CD4-positive, alpha-beta T cell treated with Interleukin-21 for 1 hour (primary cell): ENCODE measurements at places on chromosomes 13 and 19.

- DNase-seq = no peak
Measured at GRCh38 chr19:44607917-44608316, 5.4 kb upstream of the IGSF23 start.

DNA sequence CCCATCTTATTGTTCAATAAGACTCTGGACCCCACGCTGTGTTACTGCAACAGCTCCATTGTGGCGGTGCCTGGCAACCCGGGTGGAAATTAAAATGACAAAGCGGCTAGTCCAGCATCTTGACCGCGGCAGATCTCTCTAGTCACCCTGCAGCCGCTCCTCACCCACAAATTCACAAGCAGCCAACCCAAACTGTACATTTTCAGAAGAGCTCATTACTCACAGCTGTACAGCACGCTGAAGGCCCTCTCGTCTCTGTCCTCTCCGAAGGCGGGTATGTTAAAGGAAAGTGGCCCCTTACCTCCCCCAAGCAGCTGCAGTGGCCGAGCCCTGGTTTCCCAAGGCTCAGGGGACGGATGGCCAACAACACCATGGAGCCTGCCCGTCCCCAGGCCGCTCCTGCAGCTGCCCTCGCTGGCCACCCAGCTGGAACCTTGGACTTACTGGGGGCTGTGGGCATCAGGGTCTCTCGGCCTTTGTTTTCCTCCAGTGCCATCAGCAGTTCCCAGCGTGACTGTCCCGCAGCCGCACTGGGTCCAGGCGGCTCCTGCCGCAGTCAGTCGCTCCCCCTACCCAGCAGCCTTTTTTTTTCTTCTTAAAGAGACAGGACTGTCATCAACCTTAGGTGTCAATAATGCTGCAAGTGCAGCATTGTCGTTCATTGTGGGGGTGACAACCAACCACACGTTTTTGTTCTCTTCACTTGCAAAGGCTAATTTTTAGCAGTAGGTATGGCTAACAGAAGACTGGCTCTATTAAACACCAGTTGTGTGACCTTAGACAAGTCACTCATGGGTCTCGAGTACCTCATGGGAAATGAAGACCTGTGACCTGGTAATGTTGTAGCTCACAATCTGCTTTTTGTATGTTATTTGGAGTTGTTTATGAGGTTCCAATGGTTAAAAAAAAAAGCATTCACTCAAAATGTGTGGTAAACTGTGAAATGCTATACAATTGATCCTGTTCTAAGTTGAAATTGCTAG lies at the start of gene SACS:
Gene SACS (minus strand): TSS at position 532 of the 983 bp plus-strand sequence. CDS start 22,463 bp downstream, outside the sequence.
- no peak for DNase-seq

DNA sequence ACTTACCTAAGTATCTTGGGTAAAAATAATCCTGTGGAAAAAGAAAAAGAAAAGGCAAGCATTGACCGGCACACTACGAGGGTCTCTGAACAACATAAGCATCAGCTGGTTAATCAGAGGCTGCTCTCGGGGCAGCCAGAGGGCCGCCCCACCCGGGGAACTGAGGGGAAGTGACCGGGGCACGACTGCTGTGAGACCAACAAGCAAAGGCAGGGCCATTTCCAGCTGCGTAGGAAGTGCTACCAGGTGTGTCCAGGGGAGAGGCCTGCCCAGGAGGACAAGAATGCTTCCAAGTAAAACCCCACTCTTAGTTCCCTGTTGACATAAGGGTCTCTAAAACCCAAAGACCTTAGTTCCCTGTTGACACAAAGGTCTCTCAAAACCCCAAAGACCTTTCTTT lies 15.9 kb downstream of the GAS6 start:
- no peak for DNase-seq

- no peak for DNase-seq
Measured at GRCh38 chr13:51761643-51762350, 42.2 kb downstream of the DHRS12 start.

GRCh38 chr13:30850204-30850866 lies 55.7 kb upstream of the MEDAG start:
- DNase-seq = no peak

- no peak for DNase-seq
Measured at GRCh38 chr19:10828981-10829821, 6.8 kb downstream of the TMED1 start.

- DNase-seq = no peak
Measured at GRCh38 chr13:94309997-94310855, 169.3 kb downstream of the DCT start.

- DNase-seq = no peak
Measured at GRCh38 chr19:40400559-40400958, 10.6 kb upstream of the HIPK4 start.

- no peak for DNase-seq
Measured at GRCh38 chr19:16365300-16365996, 40.8 kb downstream of the KLF2 start.

GRCh38 chr19:23259961-23260360 lies 9.8 kb upstream of the ZNF724 start:
- no peak for DNase-seq
